Inflammatory macrophage treated with lipopolysaccharide for 1 hour (primary cell): ENCODE measurements at places on chromosomes 6 and 20.
A peak's percentile ranks its signal among the peaks of the same experiment; 100 is the strongest.

GRCh38 chr20:51389543-51390264, 152.8 kb downstream of the NFATC2 start:
- DNase-seq: no peak

- DNase-seq: no peak
Observed at GRCh38 chr6:163739966-163740365, 325.4 kb downstream of the QKI start.

DNA sequence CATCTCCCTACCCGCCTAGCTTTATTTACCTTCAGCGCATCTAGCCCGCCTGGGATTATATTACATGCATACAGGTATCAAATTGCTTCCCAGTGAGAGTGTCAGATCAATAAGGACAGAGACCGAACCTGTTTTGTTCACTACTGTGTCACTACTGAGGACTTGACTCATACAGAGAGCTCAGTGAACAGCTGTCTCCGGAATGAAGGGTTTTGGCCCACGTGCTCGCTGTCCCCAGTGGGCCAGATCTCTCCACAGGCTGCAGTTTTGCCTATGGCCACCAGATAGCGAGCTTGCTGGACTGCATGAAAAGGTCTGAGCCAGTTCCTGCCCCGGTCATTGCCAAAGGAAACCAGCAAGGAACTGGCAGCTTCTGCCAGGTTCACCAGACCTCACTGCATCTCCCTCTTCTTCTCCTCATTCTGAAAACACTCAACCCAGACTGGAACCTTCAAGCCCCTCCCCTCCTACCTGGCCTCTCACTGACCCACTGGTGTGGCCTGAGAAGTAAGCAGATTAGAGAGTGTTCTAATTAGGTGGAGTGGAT, 150.8 kb downstream of the ZMYND8 start:
- DNase-seq: peak; percentile 5

- no peak for DNase-seq
Observed at GRCh38 chr20:16197696-16198095, 375.6 kb downstream of the KIF16B start.

DNA sequence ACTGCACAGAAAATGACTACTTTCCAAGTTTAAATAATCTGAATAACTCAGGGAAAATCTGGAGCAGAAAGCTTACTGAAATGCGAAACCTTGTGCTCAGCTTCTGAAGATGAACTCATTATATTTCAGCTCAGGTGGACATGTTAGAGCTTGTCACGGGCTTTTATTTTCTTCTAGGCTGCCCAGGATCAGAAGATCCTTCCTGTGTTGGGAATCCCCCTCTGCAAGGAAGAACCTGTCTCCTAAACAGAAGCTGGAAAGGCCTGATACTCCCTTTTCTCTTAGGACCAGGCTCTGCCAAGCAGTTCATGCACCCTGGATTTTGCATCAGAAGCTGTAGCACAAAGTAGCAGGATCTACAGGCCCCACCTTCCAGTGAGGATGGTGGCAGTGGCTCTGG, 5.1 kb upstream of the SLC2A12 start:
- DNase-seq: no peak

DNA sequence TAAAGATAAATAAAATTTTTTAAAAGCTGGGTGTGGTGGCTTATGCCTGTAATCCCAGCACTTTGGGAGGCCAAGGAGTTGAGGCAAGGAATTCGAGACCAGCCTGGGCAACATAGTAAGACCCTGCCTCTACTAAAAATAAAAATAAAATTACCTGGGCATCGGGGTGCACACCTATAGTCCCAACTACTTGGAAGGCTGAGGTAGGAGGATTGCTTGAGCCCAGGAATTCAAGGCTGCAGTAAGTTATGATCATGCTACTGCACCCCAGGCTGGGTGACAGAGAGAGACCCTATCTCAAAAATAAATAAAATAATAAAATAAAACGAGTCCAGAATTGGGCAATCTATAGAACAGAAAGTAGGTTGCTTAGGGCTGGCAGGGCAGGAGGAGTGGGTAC, 228.7 kb downstream of the BCAS1 start:
- no peak for DNase-seq

GRCh38 chr6:136669299-136669699, 119.1 kb upstream of the MAP7 start:
- DNase-seq: no peak

GRCh38 chr6:11493974-11494373, 43.6 kb upstream of the TMEM170B start:
- peak; percentile 24 for DNase-seq

DNA sequence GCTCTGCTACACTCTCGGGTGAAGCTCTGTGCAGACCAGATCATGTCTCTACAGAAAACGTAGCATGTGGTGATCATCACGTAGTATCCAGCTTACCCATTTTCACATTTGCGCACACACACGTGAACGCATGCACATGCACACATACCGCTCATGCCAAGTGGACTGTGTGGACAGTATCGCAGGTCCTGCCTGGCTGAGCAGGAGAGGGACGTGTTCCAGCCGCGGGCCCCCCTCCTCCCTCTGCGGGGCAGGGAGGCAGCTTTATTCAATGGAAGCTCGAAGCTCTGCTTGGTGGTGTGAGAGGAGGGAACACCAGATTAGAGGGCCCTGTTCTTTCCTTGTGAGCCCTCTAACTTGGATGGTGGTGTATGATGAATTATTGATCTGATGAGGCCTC, 51.1 kb downstream of the CDH26 start:
- no peak for DNase-seq

DNA sequence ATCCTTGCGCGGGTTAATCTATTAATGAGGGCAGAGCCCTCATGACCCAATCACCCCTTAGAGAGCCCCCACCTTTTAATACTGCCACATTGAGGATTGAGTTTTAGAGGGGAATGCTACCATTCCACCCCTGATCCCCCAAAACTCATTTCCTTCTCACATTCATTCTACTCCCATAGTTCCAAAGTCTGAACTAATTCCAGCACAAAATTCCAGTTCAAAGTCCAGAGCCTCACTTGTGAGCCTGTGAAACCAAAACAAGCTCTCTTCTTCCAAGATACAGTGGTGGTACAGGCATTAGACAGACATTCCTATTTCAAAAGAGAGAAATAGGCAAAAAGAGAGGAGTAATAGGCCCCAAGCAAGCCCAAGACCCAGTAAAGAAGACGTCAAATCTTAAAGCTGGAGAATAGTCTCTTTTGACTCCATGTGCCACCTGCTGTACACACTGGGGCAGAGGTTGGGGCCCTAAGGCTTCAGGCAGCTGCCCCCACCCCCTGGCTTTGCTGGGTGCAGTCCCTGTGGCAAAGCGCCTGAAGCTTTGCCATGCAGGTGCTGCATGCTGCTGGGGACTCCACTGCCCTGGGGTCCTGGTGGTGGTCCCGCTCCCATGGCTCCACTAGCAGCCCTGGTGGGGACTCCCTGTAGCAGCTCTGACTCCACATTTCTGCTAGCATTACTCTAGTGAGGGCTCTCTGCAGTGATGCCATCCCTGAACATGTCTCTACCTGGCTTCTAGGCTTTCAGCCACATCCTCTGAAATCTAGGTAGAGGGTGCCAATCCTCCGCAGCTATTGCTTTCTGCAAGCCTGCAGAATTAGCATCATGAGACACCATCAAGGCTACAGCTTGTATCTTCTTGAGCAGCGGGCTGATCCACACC, 41.3 kb downstream of the RSPH3 start:
- DNase-seq: no peak

GRCh38 chr20:50930976-50931305, 296 bp downstream of the ADNP start:
- DNase-seq: no peak

GRCh38 chr6:14658030-14658429, 540.5 kb downstream of the CD83 start:
- no peak for DNase-seq

GRCh38 chr20:45038745-45039474, 62.0 kb downstream of the KCNS1 start:
- no peak for DNase-seq

GRCh38 chr6:112575309-112575834, 228.2 kb downstream of the RFPL4B start:
- no peak for DNase-seq

GRCh38 chr20:55424968-55425367, 580.4 kb downstream of the CBLN4 start:
- no peak for DNase-seq

DNA sequence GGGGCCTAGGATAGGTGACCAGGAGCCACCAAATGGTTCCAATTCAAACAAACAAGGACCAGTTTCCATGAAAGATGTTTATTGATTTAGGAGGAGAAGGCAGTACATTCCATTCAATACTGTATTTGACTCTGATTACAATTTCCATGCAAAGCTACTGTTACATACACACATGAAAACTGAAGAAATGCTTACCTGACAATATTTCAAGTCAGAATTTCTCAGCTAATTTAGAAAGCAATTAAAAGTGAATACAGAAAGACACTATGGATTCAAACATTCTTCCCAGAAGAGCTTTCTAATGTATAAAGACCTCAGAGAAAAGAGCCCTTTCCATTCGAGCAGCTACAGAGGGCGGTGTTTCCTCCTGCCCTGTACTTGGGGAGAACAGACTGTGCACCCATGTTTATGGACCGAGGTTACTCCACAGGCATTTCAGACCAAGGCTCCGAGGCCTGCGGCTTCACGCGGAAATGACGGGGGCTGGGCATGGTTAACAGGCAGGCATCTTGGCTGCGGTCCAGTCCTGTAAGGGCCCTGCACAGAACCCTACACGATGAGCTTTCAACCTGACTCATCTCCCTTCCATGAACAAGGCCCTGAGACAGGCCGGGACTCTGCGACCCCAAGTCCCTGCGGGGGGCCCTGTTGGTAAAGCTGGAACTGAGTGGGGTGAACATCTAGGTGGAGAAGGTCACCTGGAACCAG, 25.7 kb upstream of the TCFL5 start:
- DNase-seq: no peak
